Stimulated activated CD8-positive, alpha-beta memory T cell treated with anti-CD3 and anti-CD28 coated beads, Interleukin-15, amount 100 ng/mL, for 1 hour (primary cell): ENCODE measurements at places on chromosomes 3 and 15.

DNA sequence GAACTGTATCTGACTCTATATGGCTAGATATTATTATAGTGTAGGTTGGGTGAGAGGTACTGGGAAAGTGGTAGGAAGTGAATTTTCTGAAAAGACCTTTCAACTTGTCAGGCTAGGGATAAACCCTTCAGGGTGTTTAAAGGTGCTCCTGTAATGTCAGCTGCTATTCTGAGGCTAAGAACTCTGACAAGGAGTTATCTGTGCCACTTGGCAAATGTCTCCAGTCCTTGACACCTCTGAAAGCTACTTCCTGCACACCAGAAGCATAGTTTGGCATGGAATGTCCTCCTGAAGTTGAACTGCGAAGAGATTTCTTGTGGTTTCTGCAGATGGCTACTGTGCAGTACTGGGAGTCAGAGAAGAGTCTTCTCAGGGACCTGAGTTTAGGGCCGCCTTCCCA is 194.3 kb downstream of the CDIN1 start:
- DNase-seq: no peak

GRCh38 chr15:60648928-60649679 is 170.2 kb upstream of the ICE2 start:
- no peak for DNase-seq

GRCh38 chr3:46699676-46700523 is 1.3 kb upstream of the TMIE start:
- no peak for DNase-seq

DNA sequence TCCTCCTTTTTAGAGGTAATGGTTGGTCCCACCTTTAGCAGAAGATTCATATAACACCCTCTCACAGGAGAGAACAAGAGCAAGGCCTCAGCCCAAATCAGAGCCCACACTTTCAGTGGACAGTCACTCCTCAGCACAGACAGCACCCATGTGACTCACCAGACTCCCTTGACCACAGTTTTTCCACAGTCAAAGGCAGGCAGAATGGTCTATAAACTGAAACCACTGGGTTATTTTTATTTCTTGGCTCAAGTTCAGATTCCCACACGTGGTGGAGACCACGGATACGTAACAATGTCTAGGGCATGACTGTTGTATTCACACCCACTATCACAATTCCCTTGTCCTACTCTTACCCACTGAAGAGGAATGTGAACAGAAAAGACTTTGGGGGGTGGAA is 237.8 kb upstream of the UBE2E1 start:
- no peak for DNase-seq

- DNase-seq: no peak
These were observed 40.7 kb upstream of the SCN5A start for GRCh38 chr3:38690185-38690584.

DNA sequence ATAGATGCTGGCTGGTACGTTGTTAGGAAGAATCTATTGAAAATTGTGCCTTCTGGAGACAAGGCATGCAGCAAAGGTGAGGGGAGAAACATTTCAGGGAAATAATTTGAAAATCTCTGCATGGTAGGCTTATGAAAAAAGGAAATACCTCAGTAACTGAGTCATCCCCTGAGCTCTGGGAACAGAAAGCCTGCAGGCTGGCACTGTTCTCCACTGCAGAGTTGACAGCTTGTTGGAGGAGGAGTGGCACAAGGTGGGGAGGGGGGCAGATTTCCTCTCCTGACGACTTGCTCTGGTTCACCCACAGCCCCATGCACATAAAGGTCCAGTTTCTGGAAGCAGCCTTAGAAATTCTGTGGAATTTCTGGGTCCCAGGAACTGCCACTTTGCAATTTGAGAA is 179.4 kb downstream of the ABHD5 start:
- no peak for DNase-seq

DNA sequence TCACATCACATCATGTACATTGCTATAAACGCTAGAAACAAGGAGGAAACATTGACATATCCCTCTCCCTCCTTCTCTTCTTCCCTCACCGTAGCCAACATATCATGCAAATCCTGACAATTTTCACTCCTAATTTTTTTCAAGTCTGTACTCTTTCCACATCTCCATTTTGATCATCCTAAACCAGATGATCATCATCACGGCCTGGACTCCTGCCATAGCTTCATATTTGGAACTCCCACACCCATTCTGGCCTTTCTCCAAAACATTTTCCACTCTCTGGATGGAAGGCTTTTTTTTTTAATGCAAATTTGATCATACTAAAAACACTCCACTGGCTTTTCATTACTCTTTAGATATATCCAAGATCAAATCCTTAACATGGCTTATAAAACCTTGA is 248.0 kb upstream of the CNTN3 start:
- no peak for DNase-seq

DNA sequence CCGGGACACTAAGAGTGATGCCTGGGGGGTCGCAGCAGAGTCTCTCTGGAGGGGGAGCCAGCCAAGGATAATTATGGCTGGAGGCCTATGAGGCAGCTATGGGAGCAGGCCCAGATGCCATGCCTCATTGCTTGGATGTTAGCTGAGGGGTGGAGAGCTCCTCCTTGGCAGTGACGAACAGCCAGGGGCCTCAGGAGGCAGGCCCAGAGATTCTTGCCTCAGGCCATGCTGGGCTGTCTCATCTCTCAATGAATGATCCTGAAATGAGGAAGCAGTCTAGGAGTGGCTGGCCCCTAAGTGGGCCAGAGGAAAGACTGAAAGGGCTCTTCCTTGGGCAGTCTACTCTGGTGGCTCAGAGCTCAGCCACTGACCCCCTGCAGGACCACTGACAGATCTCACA is 21.3 kb downstream of the KIF9 start:
- DNase-seq: no peak

- no peak for DNase-seq
These were observed 53.5 kb downstream of the MSL2 start for GRCh38 chr3:136142592-136142991.

GRCh38 chr15:89370120-89370977 is 35.7 kb upstream of the POLG start:
- DNase-seq: no peak

GRCh38 chr3:2921903-2922302 is 188.3 kb downstream of the IL5RA start:
- no peak for DNase-seq

GRCh38 chr3:25476639-25477038 is 48.6 kb downstream of the RARB start:
- DNase-seq: no peak

DNA sequence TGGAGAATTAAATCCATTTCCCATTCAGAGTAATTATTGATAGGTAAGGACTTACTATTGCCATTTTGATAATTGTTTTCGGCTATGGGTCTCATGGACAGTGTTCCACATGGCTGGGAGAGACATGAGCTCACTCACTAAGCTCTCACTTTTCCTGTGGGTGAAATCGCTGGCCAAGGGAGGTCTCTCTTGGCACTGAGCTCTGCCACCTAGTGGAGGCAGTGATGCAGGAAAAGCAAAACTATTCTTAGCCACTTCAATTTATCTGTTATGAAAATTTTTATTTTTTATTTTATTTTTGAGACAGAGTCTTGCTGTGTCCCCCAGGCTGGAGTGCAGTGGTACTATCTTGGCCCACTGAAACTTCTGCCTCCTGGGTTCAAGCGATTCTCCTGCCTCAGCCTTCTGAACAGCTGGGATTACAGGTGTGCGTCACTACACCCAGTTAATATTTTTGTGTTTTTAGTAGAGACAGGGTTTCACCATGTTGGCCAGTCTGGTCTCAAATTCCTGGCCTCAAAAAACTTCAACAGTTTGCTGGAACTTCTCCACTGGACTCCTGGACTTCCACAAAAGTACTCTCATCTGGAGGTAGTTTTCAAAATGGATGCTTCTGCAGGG is 4.7 kb upstream of the RNF13 start:
- DNase-seq: peak; percentile 30

GRCh38 chr3:87269723-87270122 is 6.7 kb downstream of the POU1F1 start:
- no peak for DNase-seq

DNA sequence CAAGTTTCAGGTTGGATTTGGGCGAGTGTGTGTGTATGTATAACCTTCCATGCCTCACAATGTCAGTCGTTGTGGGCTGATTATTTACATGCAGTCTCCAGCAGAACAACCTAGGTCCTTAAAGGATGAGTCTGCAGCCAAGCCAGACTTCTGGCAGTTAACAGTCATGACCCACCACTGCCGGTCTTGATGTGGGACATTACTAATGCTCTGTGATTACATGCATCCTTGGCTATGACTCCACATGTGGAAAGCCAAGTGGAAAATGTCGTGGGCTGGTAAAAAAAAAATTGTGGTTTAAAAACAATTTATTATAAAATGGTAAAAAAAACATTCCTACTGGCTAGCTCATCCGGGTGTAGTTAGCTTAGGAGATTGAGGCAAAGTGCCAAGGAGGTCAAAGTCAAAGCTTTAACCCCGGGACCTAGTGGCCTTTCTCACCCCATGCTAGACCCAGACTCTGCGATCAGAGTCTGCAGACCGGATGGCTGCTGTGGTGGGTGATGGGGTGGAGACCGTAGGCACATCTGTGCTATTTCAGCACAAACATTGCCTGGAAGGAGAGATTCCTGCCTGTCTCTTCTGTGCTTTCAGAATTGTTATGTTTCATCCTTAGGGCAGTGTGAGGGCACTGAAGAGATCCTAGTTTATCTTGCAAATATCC is 6.8 kb downstream of the RARRES1 start:
- DNase-seq: no peak

DNA sequence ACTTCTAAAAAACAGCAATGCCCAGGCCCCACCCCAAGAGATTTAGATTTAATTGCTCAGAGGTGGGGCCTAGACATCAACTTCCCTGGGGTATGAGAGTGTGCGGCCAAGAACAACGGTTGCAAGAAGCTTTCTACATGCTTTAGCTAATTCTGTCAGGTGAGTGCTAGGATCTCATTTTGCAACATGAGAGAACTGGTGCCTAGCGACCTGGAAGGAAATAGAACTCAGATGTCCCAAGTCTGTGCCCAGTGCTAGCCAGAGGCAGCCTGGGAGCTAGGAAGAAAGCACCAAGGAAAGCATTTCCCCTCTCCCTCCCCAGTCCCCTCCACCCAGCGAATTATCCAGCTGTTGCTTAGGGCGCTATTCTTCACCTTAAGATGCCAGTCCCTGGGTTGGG is 22.9 kb upstream of the HRH1 start:
- DNase-seq: no peak

GRCh38 chr15:95454403-95455262 is 875.9 kb upstream of the NR2F2 start:
- no peak for DNase-seq

DNA sequence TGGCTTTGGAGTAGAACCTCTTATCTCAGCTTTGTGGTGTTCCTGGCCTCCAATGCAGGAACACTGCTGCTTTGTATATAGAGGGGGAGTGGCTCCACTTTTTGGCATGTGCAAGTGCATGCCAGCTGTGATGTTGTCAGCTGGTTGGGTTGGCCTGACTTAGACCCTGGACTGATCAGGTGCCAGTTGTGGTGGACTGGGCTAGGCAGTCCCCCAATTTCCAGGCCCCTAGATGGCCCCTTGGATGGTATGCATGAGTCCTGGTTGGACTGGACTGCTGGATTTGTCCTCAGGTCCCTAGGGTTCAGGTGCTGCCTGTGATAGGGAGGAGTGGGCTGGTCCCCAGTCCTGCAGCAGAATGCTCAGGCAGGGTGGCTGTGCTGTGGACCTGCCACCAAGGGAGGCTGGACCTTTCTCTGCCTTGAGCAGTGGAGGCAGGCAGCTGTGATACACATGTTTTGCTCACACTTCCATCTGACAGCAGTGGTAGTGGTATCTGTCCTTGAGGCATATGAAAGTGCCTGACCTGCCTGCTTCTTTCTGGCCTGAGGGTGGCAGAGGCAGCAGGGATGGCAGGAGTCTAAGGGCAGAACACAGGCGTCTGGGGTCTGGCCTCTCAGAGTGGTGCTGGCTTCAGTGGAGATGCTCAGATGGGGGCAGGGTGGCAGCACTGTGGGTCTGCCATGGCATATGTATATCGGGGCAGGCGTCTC is 74.8 kb downstream of the STXBP5L start:
- DNase-seq: no peak

- no peak for DNase-seq
These were observed 30.1 kb downstream of the FBLN2 start for GRCh38 chr3:13579063-13579462.

GRCh38 chr3:18337231-18337630 is 87.9 kb downstream of the SATB1 start:
- DNase-seq: no peak

- DNase-seq: no peak
These were observed 2.4 kb downstream of the EHD4 start for GRCh38 chr15:41969851-41970431.

DNA sequence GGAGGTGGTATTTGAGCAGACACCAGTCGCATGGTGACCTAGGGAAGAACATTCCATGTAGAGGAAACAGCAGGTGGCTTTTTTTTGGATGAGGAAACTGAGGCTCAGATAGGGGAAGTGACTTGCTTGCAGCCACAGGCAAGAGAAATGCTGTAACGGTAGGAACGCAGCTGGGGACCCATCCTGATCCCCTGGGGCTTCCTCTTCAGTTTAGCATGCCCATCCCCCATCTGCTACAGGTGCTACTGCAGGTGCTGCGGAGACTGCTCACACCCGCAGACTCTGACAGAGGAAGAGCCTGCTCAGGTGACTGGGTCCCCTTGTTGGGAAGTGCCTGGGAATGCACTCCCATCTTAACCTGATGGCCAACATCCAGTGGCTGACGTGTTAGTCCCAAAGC is 55.4 kb upstream of the SEC13 start:
- DNase-seq: no peak
